ENCODE measurements at places on chromosomes 1 and 21. TPM values are rescaled to one million over a fixed set of nuclear protein-coding genes. Genes with fewer than 3 reads are reported as not detected.

ASCL5 gene
- 0.54 TPM for total RNA-seq

DCDC2B gene
- not detected for total RNA-seq

LCE3E gene
- total RNA-seq: not detected

MYCL gene
- total RNA-seq: 38.8 TPM

GBP2 gene
- total RNA-seq: not detected

DHX9 gene
- total RNA-seq: 262 TPM

FAM163A gene
- total RNA-seq: 0.08 TPM

LCE1B gene
- total RNA-seq: not detected

EPHA10 gene
- total RNA-seq: 2.4 TPM

ZNF593OS gene
- not detected for total RNA-seq

SPRR2G gene
- total RNA-seq: not detected

TFF1 gene
- not detected for total RNA-seq

PERM1 gene
- not detected for total RNA-seq

CASQ1 gene
- 2.8 TPM for total RNA-seq

ARMH1 gene
- total RNA-seq: 0.62 TPM

OR2M3 gene
- not detected for total RNA-seq

SLAMF1 gene
- total RNA-seq: not detected

ZP4 gene
- not detected for total RNA-seq

CLCN6 gene
- total RNA-seq: 16.3 TPM

NBPF8 gene
- total RNA-seq: 1.8 TPM

PAQR6 gene
- 4.2 TPM for total RNA-seq

GOLT1A gene
- 7.0 TPM for total RNA-seq

FAM177B gene
- total RNA-seq: not detected

NLRP3 gene
- not detected for total RNA-seq

SNX7 gene
- 23.0 TPM for total RNA-seq
